ENCODE measurements at places on chromosomes 16 and 17.

GRCh38 chr17:76441686-76442340 lies 11.1 kb downstream of the UBE2O start:
- no peak for DNase-seq

GRCh38 chr16:90057738-90058173 lies 19.4 kb downstream of the PRDM7 start:
- peak; percentile 75 for DNase-seq

GRCh38 chr17:54902611-54903010 lies 2.0 kb downstream of the TOM1L1 start:
- no peak for DNase-seq

DNA sequence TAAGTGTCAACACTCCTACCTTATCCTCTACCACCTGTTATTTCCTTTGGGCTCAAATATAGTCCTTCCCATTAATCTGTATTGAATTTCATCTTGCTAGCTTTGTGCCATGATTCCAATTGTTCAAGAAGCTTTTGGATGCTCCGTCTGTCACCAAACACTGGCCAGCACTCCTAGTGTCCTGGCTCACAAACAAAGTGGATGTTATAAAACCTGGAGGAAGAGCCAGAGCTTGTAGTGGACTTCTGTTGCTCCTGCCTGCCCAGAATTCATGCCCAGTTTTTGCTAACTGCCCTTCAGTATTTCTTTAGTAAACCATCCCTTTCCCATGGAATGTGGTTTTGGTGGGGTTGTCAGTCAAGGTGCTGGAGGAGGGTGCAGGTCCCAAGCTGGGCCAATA lies 77.2 kb upstream of the HS3ST2 start:
- no peak for DNase-seq

DNA sequence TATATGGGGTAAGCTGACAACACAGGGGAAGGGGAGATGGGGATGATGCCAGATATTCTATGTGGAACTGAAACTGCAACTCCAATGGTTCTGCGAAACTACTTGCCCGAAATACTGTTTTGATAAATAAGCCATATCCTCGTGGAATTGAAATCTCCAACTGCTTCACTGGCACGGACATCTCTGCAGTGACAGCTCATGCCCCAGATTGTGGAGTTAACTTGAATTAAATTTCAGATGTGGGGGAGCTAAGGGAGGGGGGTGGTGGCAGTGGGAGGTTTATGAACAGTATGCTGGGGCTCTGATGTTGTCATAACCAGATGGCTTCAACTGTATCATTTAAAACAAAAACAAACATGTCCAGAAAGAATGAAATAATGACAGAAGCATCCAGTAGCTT lies 21.8 kb downstream of the NXPH3 start:
- no peak for DNase-seq

Data from inflammatory macrophage treated with lipopolysaccharide for 4 hours (primary cell).